ENCODE measurements at places on chromosomes 7 and 10. TPM values are rescaled to one million over a fixed set of nuclear protein-coding genes. Genes with fewer than 3 reads are reported as not detected.

Gene OR2A5
- not detected for total RNA-seq

Gene INHBA
- 0.05 TPM for total RNA-seq

Gene VWDE
- 0.74 TPM for total RNA-seq

- no peak overlapping the region for H3K4me3 ChIP-seq
- H3K4me1 ChIP-seq, result peaks cover 4% of the 10 kb centered on the region
- no peak overlapping the region for H3K27ac ChIP-seq
- no peak for DNase-seq
- no peaks in the 10 kb centered on the region for H3K36me3 ChIP-seq
- H3K27me3 ChIP-seq, result no peaks in the 10 kb centered on the region
Observed at GRCh38 chr10:72567889-72568640, 57.8 kb downstream of the MICU1 start.

DNA sequence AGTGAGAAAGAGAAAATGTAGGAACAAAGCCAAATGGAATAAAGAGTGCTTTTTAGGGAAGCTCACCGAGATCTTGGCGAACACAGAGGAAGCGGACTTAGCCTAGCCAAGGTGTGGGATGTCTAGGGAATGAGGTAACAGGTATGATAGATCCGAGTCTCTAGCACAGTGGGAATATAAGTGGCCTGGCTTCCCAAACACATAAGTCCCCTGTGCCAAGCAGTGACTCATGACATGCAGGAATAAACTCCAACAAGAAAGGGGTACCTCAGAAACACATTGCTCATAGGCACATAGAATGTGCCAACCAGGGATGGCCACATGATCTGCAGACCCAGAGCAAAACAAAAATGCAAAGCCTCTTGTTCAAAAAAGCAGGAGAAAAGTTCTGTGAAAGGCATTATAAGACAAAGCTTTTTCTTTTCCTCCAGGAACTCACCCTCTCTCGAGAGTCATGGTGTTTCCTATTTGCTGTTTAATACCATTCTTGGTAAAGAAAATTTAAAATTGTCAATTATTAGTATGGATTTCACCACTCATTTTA is 542.5 kb downstream of the GATA3 start:
- no peak overlapping the region for H3K27ac ChIP-seq
- H3K27me3 ChIP-seq, result no peaks in the 10 kb centered on the region
- H3K4me3 ChIP-seq, result no peak overlapping the region
- H3K4me1 ChIP-seq, result no peaks in the 10 kb centered on the region
- DNase-seq, result no peak
- H3K36me3 ChIP-seq, result no peaks in the 10 kb centered on the region

DNA sequence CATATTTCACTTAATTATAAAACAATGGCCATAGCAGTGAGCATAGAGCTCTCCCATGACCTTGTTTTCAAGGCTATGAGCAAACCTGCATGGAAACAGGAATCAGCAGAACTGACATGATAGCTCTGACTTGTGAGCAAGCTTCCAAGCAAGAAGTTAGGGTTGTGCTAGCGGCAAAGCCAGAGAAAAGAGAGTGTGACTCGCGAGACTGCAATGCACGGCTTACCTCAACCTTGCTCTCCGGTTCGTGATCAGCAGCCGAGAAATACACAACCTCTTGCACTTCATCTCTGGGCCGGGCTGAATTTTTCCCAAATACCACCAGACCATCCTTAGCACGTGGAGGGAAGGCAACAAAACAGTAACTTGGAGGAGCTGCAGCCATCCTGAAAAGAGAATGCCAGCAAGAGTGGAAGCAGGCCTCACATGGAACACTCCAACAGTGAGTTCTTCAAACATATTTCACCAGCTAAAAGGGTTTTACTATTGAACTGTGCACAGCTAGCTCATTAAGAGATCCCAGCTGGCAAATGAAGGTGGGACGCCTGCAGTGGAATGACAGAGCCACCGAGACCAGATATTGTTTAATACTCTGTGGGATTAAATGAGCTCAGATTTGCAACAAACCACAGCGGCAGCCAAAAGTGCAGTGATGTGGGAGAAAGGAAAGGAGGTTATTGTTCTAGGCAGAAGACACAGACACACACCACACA is 20.8 kb downstream of the SCRN1 start:
- H3K4me1 ChIP-seq, result no peaks in the 10 kb centered on the region
- no peak overlapping the region for H3K4me3 ChIP-seq
- H3K36me3 ChIP-seq, result peaks cover 4% of the 10 kb centered on the region
- no peaks in the 10 kb centered on the region for H3K27me3 ChIP-seq
- H3K27ac ChIP-seq, result no peak overlapping the region
- no peak for DNase-seq

DNA sequence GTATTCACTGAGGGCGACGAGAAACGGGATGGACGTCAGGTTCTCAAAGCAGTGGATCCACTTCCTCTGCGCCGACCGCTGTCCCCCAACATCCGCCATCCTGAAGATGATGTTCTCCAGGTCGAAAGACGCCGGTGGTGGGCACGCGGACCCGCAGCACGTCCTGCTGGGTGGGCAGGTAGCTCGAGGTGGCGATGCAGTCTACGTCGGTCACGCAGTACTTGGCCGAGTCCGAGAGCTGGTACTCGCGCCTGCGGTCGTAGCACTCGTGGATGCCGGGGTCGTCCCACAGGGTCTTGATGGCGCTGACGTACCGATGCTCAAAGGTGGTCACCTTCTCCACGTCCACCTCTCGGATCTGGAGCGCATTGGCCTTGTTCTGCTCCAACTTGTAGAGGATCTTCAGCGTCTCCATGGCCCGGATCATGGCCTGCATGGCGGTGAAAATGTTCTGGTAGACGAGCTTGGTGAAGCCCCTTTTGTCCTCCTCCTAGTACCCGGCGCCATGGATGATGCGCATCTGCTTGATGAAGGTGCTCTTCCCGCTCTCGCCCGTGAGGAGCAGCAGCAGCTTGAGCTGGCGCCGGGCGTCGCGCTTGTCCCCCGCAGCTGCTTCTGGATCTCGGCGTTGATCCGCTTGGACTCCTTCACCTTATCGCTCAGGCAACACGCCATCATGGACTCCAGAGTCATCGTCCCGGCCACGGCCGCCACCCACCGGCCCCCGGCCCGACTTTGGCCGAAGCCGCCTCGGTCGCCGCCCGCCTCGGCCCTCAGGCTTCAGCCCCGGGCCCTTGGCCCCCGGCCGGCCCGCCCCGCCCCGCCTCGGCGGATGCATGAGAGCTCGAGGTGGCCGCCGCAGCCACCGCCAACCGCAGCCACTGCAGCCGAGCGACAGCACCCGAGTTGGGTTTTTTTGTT is 122.9 kb upstream of the KCTD7 start:
- no peak overlapping the region for H3K4me3 ChIP-seq
- H3K36me3 ChIP-seq, result no peaks in the 10 kb centered on the region

- H3K27ac ChIP-seq, result no peak overlapping the region
- no peaks in the 10 kb centered on the region for H3K36me3 ChIP-seq
- no peak overlapping the region for H3K4me3 ChIP-seq
- no peak for DNase-seq
Observed at GRCh38 chr7:159078911-159079270, 65.8 kb downstream of the VIPR2 start.

GRCh38 chr10:48536156-48536500 is 68.7 kb downstream of the ARHGAP22 start:
- H3K27me3 ChIP-seq, result no peaks in the 10 kb centered on the region
- H3K36me3 ChIP-seq, result no peaks in the 10 kb centered on the region
- no peak for DNase-seq
- no peak overlapping the region for H3K27ac ChIP-seq

DNA sequence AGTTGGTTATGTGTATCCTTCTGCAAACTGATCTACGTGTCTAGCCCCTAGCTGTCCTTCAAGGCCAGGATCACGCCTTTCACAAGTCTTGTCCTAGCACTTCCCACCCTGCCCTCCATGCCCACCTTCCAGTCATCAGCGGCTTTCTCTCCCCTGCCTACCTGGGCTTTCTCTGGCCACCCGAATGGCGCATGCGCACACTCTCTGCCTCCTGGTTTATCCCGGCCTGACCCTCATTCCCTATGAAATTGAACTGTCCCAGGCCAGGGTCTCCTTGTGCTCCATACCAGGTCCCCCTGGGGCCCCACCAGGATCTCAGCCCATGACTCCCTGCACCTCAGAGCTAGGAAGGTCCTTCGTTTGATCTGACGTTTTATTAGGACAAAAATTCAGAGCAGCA is 31.6 kb upstream of the CTBP2 start:
- no peaks in the 10 kb centered on the region for H3K4me1 ChIP-seq
- no peaks in the 10 kb centered on the region for H3K27me3 ChIP-seq
- no peak for DNase-seq
- no peak overlapping the region for H3K27ac ChIP-seq

Measured in GM12878 (cell line).